Activated T-cell treated with anti-CD3 and anti-CD28 coated beads for 1 hour (primary cell): ENCODE measurements at places on chromosomes 1 and 21.

GRCh38 chr1:236677641-236678235 is 8.6 kb upstream of the ACTN2 start:
- no peak for DNase-seq

GRCh38 chr1:12454406-12455391 is 163.3 kb downstream of the DHRS3 start:
- no peak for DNase-seq

- no peak for DNase-seq
These were observed 211.1 kb downstream of the DUSP10 start for GRCh38 chr1:221530791-221531190.

DNA sequence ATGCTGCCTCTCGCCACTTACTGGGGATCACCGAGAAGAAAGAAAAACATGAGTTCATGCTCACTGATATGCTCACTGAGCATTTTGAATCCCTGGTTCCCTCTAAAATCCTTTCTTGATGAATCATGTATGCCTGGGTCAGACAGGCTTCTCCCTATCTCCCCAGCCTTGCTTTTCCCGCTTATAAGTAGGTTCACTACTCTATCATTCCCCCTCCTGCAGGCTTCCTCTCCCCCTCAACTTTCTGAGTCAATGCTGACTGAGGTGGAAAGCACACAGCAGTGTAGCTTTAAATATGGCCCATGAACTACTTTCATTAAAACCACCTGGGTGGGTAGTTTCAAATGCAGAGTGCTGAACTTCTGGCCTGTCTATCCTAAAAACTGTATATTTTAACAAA is 41.7 kb downstream of the FMO4 start:
- DNase-seq = no peak

DNA sequence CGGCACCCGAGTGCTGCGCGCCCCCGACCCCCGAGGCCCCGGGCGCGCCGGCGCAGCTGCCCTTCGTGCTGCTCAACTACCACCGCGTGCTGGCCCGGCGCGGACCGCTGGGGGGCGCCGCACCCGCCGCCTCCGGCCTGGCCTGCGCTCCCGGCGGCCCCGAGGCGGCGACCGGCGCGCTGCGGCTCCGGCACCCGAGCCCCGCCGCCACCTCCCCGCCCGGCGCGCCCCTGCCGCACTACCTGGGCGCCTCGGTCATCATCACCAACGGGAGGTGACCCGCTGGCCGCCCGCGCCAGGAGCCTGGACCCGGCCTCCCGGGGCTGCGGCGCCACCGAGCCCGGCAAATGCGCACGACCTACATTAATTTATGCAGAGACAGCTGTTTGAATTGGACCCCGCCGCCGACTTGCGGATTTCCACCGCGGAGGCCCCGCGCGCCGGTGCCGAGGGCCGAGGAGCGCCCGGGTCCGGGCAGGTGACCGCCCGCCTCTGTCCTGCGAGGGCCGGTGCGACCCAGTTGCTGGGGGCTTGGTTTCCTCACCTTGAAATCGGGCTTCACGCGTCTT is 49.0 kb downstream of the SIM2 start:
- DNase-seq = no peak

GRCh38 chr1:182120411-182121258 is 59.1 kb upstream of the ZNF648 start:
- DNase-seq = no peak

GRCh38 chr1:30285501-30285932 is 437.9 kb downstream of the MATN1 start:
- DNase-seq = no peak

DNA sequence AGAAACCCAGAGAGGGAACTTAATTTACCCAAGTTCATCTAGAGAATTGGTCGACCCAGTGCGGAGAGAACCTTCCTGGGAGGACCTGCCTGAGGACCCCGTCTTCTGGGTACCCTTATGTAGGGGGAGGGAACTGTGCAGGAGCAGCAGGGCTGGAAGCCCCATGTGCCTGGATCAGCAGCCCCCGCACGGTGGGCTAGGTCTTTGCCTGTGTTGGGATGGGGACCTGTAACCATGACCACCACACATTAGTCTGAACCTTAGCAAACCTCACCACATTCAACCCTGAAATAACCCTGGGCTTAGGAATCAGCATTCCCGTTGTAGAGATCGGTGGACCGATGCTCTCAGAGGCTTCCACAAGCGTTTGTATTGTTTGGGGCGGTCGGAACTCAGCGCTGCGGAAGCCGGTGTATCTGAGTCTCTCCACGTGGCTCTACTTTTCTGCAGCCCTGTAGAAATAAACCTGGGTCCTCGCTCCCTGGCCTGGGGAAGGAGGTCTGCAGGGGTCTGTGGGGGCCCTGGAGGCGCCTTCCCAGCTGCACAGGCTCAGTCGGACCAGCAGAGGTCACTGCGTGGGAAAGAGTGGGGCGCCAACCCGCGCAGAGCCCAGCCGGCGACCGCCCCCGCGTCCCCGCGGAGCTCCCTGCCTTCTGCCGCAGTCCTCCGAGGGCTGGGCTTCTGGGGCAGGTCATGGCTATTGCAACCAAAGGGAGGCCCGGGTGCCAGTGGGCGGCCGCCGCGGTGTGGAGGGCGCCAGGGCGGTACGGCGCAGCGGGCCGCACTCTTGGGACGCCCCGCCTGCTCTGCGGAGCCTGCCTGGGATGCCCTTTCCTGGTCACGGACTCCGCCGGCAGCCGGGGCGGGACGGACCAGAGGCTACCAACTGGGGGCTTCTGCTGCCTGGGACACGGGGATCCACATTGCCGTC is 36.2 kb upstream of the KCNA10 start:
- peak; percentile 38 for DNase-seq

GRCh38 chr1:229625071-229625914 is 629 bp downstream of the TAF5L start:
- peak; percentile 24 for DNase-seq

- DNase-seq = no peak
These were observed 40.1 kb downstream of the CD2 start for GRCh38 chr1:116794371-116794770.

- DNase-seq = no peak
These were observed 21.2 kb upstream of the LGALS8 start for GRCh38 chr1:236502579-236502971.

- DNase-seq = peak; percentile 28
These were observed 2.2 kb downstream of the TCEA3 start for GRCh38 chr1:23422241-23422877.

- no peak for DNase-seq
These were observed 13.9 kb upstream of the PRMT2 start for GRCh38 chr21:46621457-46622182.

GRCh38 chr1:30384286-30385245 is 338.8 kb downstream of the MATN1 start:
- DNase-seq = no peak

GRCh38 chr1:164017239-164017638 is 541.7 kb upstream of the PBX1 start:
- no peak for DNase-seq

DNA sequence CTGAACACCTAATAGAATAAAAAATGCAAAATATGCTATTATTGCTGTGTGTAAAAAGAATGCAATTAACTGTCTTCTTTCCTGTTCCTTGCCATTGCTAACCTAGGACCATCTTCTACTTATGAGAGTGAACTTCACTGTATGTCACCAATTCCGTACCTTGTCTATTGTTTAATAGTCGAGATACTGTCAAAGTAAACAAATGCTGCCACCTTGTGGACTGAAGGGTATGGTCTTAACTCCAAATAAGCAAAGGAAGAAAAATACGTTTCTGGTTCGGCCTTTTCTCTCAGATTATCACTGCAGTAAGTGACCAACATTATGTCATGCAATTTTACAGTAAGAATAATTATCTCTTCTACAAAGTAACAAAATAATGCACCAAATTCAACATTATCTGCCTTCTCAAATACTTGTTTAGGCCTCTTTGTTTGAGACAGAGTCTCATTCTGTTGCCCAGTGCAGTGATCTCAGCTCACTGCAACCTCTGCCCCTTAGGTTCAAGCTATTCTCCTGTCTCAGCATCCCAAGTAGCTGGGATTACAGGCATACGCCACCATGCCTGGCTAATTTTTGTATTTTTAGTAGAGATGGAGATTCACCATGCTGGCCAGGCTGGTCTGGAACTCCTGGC is 133.4 kb downstream of the COP1 start:
- no peak for DNase-seq

DNA sequence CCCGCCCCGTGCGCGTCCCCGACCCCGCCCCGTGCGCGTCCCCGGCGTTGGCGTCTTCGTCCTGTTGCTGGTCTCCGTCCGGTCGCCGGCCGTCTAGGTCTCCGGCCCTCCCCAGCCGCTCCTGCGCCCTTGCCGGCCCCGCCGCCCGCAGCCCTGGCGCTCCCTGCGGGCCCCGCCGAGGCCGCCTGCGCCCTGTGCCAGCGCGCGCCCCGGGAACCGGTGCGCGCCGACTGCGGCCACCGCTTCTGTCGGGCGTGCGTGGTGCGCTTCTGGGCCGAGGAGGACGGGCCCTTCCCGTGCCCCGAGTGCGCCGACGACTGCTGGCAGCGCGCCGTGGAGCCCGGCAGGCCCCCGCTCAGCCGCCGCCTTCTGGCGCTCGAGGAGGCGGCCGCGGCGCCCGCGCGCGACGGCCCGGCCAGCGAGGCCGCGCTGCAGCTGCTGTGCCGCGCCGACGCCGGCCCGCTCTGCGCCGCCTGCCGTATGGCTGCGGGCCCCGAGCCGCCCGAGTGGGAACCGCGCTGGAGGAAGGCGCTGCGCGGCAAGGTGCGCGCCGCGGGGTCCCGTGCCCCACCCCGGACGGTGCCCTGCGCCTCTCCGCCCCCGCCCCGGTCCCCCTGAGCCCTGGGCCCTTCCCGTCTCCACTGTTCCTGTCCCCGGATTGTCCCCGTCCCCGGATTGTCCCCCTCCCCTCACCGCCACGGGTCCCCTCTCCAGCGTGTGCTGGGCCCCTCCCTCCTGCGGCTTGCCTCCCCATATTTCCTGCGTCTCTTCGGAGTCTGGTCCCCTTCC is at the start of gene RNF187:
TSS of gene RNF187 (plus strand) at position 47 of the 789 bp plus-strand sequence.
- DNase-seq = no peak

GRCh38 chr21:40120940-40121575 is 253.8 kb downstream of the PCP4 start:
- no peak for DNase-seq

DNA sequence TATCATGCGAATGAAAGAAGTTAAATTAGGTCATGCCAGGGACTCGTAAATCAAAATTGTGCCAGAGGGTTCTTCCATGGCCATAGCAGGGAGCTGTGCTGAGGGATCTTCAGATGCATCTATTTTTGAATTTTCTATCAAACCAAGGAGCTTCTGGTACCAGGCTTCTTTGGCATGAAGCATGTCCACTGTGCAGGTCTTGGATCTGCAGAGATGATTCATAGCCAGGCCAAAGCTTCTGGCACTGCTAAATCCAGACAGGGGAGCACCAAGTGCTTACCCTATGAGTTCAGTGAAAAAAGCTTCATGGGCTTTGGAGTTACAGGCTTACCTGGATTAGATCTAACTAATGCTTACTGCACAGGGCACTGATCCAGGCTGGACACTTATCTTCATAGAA is 154.2 kb upstream of the DAB1 start:
- DNase-seq = no peak

DNA sequence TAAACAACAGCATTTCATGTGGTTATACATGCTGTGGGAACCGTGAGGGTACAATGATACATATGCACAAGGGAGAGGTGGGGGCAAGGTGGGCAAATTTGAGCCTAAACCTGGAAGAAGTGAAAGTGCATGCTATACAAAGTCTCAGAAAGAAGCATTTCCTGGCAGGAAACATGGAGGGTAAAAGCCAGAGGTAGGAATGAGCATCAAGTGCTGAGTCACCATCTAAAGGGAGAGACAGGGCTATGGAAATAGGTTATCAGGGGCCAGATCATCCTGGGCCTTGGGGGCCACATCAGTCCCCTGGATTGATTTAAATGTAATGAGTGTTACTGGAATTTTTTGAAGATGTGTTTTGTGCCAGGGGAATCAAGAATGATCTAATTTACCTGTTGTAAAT is 60.1 kb upstream of the DAB1 start:
- DNase-seq = no peak

DNA sequence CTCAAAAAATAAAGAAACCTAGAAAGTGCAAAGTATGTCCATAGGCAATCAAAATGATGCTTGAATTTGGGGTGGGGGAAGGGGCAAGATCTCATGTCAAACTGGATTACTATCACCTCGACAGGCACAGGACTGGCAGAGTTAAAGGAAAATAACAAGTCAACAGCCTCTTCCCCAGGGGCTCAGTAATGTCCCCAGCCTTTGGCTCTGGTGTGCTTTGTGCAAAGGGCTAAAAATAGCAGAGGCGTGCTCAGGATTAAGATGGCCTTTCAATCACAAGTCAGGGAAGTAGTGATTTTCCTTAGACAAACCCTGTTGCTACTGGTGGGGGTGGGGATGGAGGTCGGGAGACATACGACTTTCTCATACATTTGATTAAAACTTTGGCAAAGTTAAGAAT is 63.5 kb upstream of the OLIG2 start:
- no peak for DNase-seq

DNA sequence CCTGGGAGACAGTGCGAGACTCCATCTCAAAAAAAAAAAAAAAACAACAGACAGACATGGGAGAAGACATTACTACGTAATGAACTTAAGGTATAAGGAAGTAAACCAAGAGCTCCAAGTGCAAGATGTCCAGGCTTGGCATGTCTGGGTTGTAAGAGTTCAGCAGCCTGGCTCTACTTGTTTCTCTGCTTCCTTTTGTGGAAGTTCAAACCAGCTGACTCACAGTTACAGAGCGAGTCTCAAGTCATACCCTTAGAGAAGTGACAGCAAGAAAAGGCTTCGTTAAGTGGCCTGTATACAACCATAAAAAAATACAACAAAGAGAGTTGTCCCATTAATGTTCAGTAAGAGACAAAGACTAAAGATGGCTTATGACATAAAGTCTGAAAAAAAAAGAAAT is 1.3 kb downstream of the RIT1 start:
- DNase-seq = no peak

- no peak for DNase-seq
These were observed 3.1 kb downstream of the KCNA10 start for GRCh38 chr1:110515891-110516290.

- no peak for DNase-seq
These were observed 426.8 kb downstream of the ADGRL2 start for GRCh38 chr1:82227306-82228095.

DNA sequence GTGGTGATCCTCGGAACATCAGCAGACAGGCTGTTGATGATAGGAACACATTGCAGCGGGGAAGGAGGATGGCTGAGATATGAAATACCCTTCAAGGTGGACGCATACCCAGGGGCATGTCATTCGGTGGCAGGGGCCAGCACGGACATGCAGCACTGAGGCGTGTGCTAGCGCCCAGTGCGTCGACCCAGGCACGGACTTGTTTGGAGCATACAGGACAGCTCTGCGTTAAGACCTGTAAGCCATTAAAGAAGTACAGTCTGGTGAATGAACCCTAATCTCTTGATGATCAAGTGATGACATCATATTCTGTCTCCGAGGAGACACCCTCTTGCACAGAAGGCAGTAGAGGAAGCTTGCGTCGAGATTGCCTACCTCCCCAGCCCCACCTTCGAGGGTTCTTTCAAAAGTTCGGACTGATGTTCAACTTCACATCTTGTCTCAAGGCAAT is 63.6 kb upstream of the KIF26B start:
- no peak for DNase-seq

DNA sequence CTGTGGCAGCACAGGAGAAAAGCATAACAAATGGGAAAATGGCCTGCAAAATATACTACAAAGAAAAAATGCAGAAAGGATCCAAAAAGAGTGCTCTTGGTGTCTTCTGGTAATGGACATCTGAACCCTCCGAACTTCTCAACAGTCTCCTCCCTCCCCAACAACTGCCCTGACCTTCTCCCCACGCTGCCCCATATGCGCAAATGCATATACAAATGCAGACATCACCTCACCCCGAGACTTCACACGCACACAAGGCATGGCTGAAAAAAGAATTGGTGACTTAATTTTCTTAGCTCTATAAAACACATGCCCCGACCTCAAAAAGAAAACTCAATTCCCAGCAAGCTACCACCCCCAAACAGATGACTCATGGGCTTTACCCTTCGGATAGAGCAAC is 8.4 kb downstream of the KCND3 start:
- no peak for DNase-seq
